ENCODE measurements at places on chromosomes 7 and 10.

GRCh38 chr7:98168904-98169621, 42.2 kb upstream of the BHLHA15 start:
- DNase-seq, result no peak

DNA sequence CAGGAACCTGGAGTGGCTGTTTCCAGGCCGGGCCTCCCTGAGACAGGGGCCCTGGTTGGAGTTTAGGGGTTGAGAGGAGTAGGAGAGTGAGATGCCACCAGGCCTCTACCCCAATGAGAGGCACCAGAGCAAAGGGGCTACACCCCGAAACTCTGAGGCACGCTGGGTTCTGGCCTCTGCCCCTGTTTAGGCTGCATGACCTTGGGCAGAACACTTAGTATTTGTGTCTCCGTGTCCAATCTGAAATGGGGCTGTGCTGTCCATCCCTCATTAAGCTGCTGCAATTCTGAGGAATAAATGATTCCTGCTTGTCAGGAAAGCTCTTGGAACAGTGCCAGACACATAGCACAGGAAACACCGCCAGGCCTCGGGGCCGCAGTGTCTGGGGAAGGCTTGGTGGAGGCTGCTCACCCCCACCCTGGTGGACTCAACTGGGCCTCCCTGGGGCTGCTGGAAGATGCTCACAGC, 40.5 kb upstream of the SAMD8 start:
- DNase-seq, result no peak

DNA sequence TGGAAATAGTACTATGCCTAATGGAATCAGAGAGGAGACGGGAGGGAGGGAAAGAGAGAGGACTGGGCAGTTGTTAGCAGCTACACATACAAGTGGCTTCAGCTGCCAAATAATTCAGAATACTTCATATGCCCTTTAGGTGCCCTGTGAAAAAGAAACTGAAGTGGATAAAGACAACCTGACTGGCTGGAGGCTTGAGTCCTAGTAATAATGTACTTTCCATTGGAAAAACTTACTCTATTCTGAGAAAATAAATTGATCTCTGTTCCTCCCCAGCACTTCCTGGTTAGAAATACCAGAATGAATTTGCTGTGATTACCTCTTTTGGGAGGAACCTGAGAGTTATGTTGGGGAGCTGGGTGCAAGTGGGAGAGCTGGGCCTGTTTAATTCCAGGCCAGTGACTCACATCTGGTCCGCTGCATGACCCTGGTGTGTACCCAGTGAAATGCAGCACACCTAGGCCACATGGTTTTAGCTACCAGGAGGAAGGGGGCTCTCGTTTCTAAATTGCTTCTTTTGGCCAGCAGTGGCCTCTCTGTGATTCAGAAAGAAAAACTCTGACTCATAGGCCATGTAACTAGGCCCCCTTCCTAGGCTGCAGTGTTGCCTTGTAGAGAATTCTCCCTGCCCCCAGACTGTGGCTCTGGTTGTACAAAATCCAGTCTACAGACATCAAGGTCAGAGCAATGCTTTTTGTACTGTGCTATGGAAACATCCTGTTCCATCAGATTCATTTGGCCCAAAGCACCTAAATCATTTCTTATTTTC, 6.5 kb downstream of the AGFG2 start:
- peak; percentile 76 for DNase-seq

GRCh38 chr10:130512936-130513335, 376.7 kb downstream of the GLRX3 start:
- DNase-seq, result no peak

- peak; percentile 49 for DNase-seq
Measured at GRCh38 chr7:14691597-14692203, 210.9 kb downstream of the DGKB start.

GRCh38 chr7:46651070-46651469, 730.0 kb upstream of the IGFBP3 start:
- no peak for DNase-seq

DNA sequence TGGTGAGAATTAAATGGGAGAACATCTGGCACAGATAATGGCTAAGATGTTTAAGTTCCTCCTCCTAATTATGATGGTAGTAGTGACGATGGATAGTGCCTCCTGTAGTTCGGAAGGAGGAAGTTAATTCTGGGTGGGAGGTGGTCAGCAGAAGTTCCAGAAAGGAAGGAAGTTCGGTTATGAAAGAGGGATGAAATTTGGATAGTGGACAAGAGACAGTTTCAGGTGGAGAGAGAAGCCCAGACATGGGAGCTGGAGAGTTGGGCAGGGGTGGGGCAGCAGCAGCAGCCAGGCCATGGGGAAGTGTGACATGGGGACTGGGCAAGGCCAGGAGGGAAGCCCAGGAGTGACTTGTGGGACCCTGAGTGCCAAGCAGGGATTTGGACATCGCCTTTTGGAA, 99.5 kb downstream of the CCNY start:
- DNase-seq, result no peak

DNA sequence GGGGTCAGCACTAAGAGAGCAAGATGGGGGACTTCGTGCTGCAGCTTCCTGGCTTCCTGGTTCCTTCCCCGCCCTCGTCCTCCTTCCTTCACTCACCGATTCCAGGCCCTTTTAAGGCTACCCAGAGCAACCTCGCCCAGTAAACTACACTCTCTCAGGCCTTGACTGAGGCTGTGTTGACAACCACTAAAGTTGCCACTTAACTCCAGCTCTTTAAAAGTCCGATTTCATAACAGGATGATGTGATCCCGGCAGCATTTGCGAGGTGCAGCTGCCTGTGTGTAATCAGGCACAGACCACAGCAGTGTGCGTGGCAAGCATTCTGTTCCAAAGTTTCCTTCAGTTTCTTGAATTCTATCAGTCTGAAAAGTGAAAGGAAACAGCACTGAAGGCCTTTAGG, 110.6 kb downstream of the RAB11FIP2 start:
- DNase-seq, result no peak

GRCh38 chr7:30057741-30058140, 29.5 kb downstream of the PLEKHA8 start:
- no peak for DNase-seq

GRCh38 chr7:69775231-69775771, 177.0 kb downstream of the AUTS2 start:
- DNase-seq, result no peak

DNA sequence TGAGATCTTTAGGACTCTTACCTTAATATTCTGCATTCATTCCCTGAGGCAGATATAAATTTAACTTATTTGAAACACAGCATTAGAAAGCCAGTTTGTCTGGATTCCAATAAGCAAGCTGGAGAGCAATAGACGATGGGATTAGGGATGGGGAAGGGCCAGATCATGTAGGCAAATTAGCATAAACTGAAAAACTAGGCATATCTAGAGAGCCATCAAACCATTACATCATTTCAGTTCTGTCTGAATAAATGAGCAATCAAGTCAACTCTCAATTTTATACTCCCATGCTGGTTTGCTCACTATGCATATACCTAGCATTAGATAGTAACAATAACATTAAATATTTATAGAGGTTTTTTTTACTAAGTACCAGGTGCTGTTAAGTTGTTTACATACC, 583.6 kb upstream of the LRRN3 start:
- no peak for DNase-seq

GRCh38 chr7:1380231-1380815, 78.9 kb downstream of the MICALL2 start:
- DNase-seq, result no peak

- DNase-seq, result no peak
Measured at GRCh38 chr7:131294553-131294952, 33.1 kb upstream of the MKLN1 start.

GRCh38 chr7:28228396-28228795, 47.8 kb upstream of the JAZF1 start:
- no peak for DNase-seq

DNA sequence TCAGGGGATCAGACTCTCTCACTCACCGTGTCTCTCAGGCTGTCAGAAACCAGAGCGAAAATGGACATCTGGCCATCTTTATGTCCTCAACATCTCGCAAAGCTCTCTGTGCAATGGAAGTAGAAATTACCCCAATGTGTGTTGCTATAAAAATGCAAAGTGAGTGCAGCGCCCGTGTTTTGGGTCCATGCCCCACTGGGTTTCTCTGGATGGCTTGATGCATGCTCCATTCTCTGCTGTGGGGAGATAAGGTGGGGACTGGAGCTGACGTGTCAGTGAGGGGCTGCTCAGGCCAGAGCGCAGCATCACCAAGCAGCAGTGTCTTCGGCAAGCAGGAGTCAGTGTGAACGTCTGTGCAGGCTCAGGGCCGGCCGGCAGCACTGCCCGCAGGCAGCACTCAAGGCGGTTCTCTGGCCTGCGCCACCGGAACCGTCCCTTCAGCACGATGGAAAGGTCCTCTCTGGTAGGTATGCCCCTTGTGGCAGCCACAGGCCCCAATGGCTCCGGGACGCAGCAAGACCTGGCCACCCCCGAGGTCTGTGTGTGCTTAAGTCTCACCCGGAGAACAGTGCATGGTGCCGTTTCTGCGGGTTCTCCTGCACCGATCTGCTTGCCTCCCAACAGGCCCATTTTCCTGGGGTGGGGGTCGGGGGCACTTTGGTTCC, 30.2 kb downstream of the WDR86 start:
- no peak for DNase-seq

GRCh38 chr7:27153526-27153925, 1.1 kb upstream of the HOXA3 start:
- DNase-seq, result no peak

DNA sequence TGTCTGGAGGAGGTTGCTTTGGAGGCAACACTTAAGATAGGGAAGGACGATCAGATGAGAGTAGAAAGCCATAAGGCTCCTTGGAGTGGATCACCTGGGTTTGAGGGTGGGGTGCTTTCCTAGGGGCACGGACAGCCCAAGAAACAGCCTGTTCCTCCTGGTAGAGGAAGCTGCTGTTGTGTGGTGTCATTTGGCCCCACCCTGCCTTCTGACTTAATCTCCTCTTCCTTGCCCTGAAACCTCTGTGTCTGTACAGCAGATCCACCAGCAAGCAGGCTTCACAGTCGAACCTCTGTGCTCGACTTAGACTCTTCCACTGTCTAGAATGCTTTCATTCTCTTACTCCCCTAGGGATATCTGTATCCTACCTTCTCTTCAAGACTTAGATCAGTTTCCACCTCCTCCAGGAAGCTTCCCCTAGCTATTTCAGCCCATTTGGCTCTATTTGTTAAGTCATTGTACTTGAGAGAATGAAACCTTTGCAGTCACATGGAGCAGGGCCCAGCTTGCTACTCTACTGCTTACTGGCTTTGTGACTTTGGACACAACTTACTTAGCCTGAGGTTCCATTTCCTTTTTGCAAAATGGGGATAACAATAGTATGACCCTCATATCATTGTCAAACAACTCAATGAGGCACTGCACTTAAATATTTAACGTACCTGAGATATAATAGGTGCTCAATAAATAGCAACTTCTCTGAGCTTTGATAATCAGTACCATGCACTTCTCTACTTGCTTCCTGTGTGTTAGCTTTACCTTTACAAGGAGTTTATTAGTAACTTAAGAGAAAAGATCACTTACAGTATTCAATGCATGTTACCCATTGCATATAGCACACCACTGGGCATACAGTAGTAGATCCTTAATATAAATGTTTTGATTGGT, 5.0 kb downstream of the MXI1 start:
- DNase-seq, result no peak

GRCh38 chr10:73744664-73744975, 448 bp downstream of the SEC24C start:
- peak; percentile 78 for DNase-seq

- DNase-seq, result no peak
Measured at GRCh38 chr7:37728747-37729146, 45.2 kb downstream of the GPR141 start.

GRCh38 chr7:13042605-13043236, 355.3 kb downstream of the ARL4A start:
- peak; percentile 31 for DNase-seq

DNA sequence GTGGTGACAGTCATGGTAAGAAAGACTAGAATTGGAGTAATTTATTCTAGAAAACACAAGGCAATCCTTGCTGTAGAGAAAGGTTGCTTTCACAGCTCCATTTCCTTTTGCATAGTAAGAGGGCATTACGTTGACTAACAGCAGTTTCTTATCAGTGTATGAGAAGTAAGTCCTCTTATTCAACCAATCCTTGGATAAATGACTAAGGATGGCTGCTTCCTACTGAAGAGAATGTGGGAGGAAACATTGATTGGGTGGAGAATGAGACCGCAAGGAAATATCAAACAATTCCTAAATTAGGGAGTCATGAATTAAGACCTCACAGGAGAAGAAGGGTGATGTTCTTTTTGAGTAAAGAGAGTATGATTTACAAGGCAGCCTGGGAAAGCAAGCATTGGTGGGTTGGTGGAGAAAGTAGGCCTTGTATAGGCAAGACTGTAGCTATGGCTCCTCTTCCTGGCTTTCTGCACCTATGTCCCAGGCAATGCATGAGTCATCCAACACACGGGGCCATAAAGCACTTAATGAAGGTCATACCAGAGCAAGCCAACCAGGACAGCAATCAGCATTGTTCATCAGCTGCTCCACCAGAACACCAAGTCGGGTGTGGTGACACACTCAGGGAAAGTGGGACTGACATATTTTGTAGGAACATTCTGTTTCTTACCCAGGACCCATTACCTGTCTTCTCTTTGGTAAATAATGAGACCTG, 5.6 kb downstream of the MGAM start:
- no peak for DNase-seq

DNA sequence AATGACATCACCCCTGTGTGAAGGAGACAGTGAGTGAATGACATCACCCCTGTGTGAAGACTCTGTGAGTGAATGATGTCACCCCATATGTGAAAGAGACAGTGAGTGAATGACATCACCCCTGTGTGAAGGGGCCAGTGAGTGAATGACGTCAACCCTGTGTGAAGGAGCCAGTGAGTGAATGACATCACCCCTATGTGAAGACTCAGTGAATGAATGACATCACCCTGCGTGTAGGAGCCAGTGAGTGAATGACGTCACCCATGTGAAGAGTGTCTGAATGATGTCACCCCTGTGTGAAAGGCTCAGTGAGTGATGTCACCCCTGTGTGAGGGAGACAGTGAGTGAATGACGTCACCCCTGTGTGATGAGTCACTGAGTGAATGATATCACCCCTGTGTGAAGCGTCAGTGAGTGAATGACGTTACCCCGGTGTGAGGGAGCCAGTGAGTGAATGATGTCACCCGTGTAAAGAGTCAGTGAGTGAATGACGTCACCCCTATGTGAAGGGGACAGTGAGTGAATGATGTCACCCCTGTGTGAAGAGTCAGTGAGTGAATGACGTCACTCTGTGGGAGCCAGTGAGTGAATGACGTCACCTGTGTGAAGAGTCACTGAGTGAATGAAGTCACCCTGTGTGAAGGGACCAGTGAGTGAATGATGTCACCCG, 478.1 kb downstream of the PTPRN2 start:
- DNase-seq, result no peak

- DNase-seq, result no peak
Measured at GRCh38 chr7:149136118-149136517, 10.0 kb upstream of the ZNF425 start.

- DNase-seq, result no peak
Measured at GRCh38 chr7:18096087-18096486, 68.4 kb upstream of the PRPS1L1 start.

- DNase-seq, result no peak
Measured at GRCh38 chr10:131812736-131813604, 87.8 kb upstream of the PPP2R2D start.

GRCh38 chr10:88162852-88163251, 299.4 kb downstream of the PTEN start:
- DNase-seq, result no peak
